ENCODE measurements at places on chromosomes 1 and 21. TPM values are rescaled to one million over a fixed set of nuclear protein-coding genes. Genes with fewer than 3 reads are reported as not detected.

The MAN1C1 gene
- polyA plus RNA-seq = 59.7 TPM

The OR2G6 gene
- polyA plus RNA-seq = not detected

The IFNLR1 gene
- 1.6 TPM for polyA plus RNA-seq

The S100A12 gene
- polyA plus RNA-seq = not detected

The RORC gene
- 0.17 TPM for polyA plus RNA-seq

The APCS gene
- polyA plus RNA-seq = not detected

The OR14K1 gene
- not detected for polyA plus RNA-seq

The ALG6 gene
- polyA plus RNA-seq = 24.3 TPM

The DIPK1A gene
- 42.2 TPM for polyA plus RNA-seq

The OR2T11 gene
- not detected for polyA plus RNA-seq

The BNIPL gene
- polyA plus RNA-seq = 0.73 TPM

The ATP6V0B gene
- polyA plus RNA-seq = 223 TPM

The DNAH14 gene
- polyA plus RNA-seq = 16.4 TPM

The VHLL gene
- 0.38 TPM for polyA plus RNA-seq

The SPRR2D gene
- polyA plus RNA-seq = not detected

The PRR9 gene
- polyA plus RNA-seq = not detected

The PSMG1 gene
- polyA plus RNA-seq = 45.9 TPM

The GFI1 gene
- polyA plus RNA-seq = 0.26 TPM

The KCND3 gene
- 35.8 TPM for polyA plus RNA-seq

The FCAMR gene
- polyA plus RNA-seq = not detected

The KRTAP7-1 gene
- not detected for polyA plus RNA-seq

The RCAN3 gene
- polyA plus RNA-seq = 12.9 TPM

The AMY1A gene
- not detected for polyA plus RNA-seq

The LCE3D gene
- not detected for polyA plus RNA-seq

The MCOLN3 gene
- 0.21 TPM for polyA plus RNA-seq

The PYHIN1 gene
- not detected for polyA plus RNA-seq

The NOTCH2 gene
- 52.0 TPM for polyA plus RNA-seq

The ADORA1 gene
- polyA plus RNA-seq = 29.7 TPM

The ACTL8 gene
- not detected for polyA plus RNA-seq

The UBE2U gene
- polyA plus RNA-seq = not detected

The KLF17 gene
- 0.22 TPM for polyA plus RNA-seq

The DDR2 gene
- 11.1 TPM for polyA plus RNA-seq

The TRIM67 gene
- 37.2 TPM for polyA plus RNA-seq

The ADPRS gene
- 46.1 TPM for polyA plus RNA-seq

The SPRR1A gene
- polyA plus RNA-seq = not detected

The GNG5 gene
- polyA plus RNA-seq = 93.1 TPM

The SPATA21 gene
- polyA plus RNA-seq = 0.59 TPM

All from spinal cord (tissue), 10 donors.